ENCODE measurements at places on chromosomes 4 and X. TPM values are rescaled to one million over a fixed set of nuclear protein-coding genes. Genes with fewer than 3 reads are reported as not detected.

DNA sequence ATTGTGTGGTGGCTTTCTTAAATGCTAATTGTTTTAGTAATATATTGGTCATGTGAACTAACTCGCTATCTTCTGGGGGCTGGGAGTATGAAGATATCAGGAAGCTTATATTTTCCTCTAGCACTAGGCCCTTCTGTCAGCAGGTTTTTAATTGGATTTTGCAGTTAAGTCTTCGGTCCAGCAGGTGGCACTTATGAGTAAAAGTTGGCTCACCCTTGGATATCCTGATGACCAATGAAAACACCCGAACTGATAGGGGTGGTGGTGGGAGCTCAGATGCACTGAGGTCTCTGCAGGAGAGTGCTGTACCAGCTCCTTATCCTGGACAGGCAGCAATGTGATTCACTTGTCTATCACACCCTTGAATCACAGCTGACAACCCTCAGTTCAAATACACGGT is 1365.8 kb upstream of the DIAPH2 start:
- DNase-seq = no peak

GRCh38 chr4:8250637-8251036 is 18.9 kb upstream of the HTRA3 start:
- no peak for DNase-seq

REELD1 gene
- not detected for total RNA-seq

GRCh38 chrX:44881549-44881948 is 8.6 kb downstream of the KDM6A start:
- no peak for DNase-seq

DNA sequence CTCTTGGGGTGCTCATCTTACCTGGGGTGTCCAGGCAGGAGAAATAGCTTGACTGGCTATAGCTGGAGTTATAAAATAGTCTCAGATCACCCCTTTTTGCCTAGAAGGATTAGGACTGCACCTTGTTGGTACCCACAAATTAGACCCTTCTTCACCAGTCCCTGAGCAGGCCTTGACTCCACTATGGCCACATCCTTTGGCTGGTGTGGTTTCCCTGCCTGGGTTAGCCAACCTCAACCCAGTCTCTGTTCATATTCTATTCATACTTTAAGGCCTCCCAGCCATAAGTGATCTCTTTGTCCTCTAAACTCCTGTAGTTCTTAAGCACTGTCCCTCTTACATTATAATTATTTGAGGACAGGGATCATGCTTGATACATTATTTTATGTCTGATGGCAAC is 69.4 kb downstream of the ARX start:
- no peak for DNase-seq

PPEF2 gene
- total RNA-seq = not detected

GRCh38 chrX:69506617-69507499 is 2.7 kb downstream of the NALF2 start:
- DNase-seq = no peak

Data from Right ventricle myocardium inferior (tissue), 1 donor.